ENCODE measurements at places on chromosomes 11 and 22.

DNA sequence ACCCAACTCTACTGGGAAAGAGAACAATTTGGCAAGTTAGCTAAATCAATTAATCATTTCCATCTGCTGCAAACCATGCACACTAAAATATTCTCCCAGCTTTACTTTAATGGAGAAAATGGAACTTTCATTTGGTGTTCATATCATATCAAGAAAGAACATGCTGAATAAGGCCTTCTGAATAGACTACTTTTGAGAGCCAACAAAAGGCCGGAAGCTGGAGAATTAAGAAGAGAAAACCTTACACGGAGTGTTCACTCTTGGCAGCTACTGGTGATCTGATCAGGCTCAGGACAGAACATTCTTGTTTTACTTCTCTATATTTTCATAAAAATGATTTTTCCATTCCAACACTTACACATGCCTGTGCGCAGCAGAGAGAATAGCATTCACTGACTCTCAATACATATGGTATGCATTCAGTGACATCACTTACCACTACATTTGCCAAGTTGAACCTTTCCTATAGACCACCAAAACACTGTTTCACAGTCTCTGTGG lies 165.3 kb downstream of the TTC28 start:
- no peak for DNase-seq

- DNase-seq = no peak
Observed at GRCh38 chr11:59900366-59901126, 22.0 kb downstream of the OOSP3 start.

- no peak for DNase-seq
Observed at GRCh38 chr11:117702946-117703598, 93.9 kb downstream of the DSCAML1 start.

DNA sequence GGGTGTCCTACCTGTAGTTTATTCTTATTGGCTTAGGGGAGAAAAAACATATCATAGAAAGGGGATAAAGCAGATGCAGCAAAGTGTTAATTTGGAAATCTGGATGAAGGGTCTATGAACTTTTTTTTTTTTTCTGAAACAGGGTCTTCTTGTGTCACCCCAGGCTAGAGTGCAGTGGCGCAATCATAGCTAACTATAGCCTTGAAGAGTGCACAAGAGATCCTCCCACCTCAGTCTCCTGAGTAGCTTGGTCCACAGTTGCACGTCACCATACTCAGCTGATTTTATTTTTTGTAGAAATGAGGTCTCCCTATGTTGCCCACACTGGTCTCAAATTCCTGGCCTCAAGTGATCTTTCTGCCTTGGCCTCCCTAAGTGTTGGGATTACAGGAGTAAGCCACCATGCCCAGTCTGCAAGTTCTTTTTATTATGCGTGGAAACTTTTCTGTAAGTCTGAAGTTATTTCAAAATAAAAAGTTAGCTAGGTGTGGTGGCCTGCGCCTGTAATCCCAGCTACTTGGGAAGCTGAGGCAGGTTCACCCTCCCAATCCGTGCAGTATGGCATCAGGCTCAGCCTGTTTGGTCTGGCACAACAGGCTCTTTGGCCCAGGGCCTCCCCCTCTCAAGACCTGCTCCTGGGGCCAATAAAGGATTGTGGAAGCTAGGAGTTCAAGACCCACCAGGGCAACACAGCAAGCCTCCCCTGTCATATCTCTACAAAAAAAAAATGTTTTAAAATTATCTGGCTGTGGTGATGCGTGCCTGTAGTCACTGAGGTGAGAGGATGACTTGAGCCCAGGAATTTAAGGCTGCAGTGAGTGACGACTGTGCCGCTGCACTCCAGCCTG lies 111.9 kb downstream of the MED15 start:
- DNase-seq = no peak

DNA sequence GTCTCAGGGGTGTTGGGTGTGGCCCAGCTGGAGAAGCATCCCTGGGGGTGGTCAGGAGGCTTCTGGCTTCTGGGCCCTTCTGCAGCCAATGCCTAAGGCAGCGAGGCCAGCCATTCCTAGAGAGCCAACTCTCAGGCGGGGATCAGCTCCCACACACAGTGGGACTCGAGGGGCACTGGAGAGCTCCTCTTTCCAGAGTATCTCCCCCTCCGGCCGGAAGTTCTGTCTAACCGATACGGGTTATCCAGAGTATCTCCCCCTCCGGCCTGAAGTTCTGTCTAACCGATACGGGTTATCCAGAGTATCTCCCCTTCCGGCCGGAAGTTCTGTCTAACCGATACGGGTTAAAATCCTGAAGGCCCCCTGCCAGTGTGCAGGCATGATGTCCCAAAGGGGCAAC lies 71.2 kb upstream of the B3GAT1 start:
- DNase-seq = no peak

DNA sequence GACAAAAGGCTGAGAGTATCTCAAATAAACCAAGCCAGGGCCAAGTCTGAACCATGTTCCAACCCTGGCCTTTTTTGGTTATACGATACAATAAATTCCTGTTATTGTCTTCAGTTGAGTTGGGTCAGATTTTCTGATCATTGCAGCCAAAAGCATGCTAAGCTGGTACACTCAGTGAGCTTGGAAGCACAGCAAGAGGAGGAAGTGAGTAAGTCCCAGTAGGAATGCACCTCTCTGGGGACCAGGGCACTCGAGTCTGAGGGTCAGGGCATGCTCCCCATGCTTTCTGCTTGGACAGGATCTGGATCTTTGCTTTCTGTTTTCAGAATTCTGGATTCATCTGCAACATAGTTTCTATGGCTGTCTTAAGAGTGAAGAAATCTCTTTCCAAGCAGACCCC lies 73.1 kb downstream of the TMPRSS5 start:
- no peak for DNase-seq

- DNase-seq = no peak
Observed at GRCh38 chr11:11293798-11294550, 59.1 kb downstream of the CSNK2A3 start.

DNA sequence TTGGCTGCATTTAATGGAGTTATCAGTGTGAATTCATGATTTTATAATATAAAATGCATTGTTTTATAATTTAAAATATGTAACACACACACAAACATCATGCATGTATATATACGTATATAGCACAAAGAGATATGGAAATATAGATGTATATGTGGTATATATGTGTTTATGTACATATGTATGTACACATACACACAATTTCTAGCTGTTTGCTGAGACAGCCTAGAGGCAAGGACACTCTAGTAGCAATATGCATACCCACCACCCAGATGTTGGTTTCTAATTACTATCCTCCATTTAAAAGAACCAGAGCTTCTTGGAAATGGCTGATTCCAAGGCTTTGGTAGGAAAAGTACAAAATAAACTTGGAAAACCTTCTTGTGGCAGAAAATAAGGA lies 50.4 kb downstream of the RBFOX2 start:
- no peak for DNase-seq
